ENCODE measurements at places on chromosomes 5 and 9. TPM values are rescaled to one million over a fixed set of nuclear protein-coding genes. Genes with fewer than 3 reads are reported as not detected.

DNA sequence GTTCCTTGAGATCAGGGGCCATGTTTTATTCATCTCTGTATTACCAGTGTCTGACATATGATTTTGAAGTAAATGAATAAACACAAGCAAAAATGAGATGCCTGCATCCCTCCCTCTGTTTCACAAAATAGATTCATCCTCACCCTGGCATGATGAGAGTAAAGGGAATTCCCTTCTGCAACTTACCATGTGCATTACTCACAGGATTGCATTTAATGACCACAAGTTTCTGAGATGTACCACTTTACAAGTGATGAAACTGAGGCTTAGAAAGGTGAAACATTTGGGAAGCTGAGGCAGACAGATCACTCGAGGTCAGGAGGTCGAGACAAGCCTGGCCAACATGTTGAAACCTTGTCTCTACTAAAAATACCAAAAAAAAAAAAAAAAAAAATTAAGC is 74.2 kb upstream of the TNFSF8 start:
- DNase-seq: no peak

DNA sequence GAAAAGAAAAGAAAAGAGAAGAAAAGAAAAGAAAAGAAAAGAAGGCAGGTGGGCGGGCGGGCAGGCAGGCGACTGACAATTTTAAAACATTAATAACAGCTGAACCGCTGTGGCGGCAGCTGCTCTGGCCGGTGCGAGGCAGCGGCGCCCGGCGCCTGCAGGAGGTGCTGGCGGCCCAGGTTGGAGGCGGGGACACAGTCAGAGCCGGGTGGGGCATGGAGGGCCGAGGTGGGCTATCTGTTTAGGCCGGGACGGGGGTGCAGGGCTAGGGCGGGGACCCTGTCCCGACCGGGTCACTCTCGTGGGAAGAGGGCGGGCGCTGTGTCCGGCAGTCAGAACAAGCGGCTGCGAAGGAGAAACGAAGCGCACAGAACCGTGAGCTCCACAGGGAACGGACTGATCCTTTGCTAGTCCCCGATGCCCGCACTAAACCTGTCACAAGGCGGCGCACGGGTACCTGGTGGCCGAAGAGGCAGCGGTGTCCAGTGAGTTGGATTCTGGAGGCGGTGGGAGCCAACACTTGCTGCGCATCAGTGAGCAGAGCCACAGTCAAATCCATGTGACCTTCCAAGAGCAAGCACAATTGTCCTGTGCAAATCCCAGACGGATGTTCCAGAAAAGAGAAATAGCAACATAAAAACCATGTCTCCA is 13.6 kb upstream of the ALDOB start:
- DNase-seq: peak; percentile 82

SPATA31A1 gene
- total RNA-seq: not detected

CORO2A gene
- total RNA-seq: 129 TPM

DNA sequence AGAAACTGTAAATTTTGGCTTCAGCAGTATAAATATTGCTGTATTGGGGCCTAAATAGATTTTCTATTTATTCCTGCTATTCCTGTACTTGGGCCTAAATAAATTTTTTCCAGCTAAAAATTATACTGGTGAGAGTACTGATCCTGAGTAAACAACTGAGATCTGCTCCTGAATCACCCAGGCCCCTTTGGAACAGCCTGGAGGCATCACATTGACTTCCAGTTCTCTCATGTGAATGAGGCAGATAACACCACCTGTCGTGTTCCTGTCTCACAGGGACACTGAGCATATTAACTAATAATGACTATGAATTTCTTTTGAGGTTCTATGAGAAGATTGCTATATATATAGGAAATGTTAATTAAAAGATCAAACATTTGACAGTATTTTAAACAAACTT is 119.5 kb upstream of the PLCXD3 start:
- no peak for DNase-seq

GRCh38 chr9:131046581-131047202 is 37.7 kb downstream of the LAMC3 start:
- peak; percentile 68 for DNase-seq

KCNT1 gene
- 0.12 TPM for total RNA-seq

KCNV2 gene
- not detected for total RNA-seq

FYB1 gene
- total RNA-seq: 24.7 TPM

TMEM252 gene
- not detected for total RNA-seq

ASB6 gene
- 21.0 TPM for total RNA-seq

GRCh38 chr5:142661957-142662356 is 23.9 kb downstream of the FGF1 start:
- no peak for DNase-seq

SLC6A3 gene
- 0.23 TPM for total RNA-seq

DNA sequence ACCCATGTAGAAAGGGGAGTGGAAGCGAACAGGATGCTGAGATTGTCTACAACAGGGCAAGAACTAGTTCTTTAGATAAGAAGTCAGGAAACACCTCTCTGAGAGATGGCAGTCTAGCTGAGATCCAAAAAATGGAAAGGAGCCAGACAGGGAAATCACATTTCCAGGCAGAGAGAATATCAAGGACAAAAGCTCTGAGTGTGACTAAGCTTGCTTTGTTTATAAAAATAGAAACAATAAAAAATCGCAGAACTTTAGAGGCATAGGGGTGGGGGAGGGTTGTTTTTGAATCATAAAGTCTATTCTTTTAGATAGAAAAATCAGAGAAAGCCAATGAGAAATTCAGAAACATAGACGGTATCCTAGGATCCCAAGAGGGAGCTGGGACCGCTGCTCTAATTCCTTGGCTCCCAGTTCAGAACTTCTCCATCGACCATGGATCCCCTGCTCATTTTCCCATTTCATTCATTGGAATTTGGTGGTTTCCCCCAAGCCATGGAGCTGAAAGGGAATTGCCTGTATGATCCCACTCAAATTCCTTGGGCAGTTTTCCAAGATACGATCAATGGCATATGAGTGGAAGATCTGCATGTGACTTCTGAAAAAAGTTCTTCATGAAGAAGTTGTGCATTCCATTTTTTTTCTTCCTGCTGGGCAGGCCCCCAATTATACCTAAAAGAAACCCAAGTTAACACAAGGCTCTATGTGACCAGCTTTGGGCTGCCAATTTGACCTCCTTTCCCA is 182.0 kb downstream of the GRIA1 start:
- DNase-seq: no peak

DNA sequence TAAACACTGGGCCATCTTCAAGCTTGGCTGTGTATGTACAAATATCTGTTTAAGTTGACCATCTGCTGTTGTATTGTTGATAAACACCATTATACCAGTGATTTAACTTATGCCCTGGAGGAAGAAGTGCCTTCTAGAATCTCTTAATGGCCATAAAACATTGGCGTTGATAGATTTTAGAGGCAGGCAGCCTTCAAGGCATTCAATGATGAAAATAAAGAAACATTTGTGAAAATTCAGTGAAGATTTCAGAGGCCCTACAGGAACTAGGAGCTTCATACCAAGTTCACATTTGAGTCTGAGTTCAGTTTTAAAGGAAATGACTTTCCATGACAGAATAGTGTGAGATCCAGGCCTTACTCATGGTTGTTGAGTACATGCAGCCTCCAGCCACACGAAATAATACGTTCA is 52.2 kb downstream of the MAP1B start:
- DNase-seq: no peak

Data from mucosa of gallbladder (tissue), 1 donor.